Stimulated activated CD8-positive, alpha-beta memory T cell treated with anti-CD3 and anti-CD28 coated beads, Interleukin-7, amount 100 ng/mL, for 48 hours (primary cell): ENCODE measurements at places on chromosomes 11 and 22.

DNA sequence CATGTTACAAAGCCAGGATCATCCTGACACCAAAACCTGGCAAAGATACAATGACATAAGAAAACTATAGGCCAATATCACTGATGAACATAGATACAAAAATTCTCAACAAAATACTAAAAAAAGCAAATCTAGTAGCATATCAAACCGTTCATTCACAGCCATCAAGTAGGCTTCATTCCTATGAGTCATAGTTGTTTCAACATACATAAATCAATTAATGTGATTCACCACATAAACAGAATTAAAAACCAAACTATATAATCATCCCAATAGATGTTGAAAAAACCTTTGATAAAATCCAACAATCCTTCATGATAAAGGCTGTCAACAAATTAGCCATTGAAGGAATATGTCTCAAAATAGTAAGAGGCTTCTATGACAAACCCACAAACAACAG lies 1007.2 kb upstream of the RAG2 start:
- DNase-seq, result no peak

DNA sequence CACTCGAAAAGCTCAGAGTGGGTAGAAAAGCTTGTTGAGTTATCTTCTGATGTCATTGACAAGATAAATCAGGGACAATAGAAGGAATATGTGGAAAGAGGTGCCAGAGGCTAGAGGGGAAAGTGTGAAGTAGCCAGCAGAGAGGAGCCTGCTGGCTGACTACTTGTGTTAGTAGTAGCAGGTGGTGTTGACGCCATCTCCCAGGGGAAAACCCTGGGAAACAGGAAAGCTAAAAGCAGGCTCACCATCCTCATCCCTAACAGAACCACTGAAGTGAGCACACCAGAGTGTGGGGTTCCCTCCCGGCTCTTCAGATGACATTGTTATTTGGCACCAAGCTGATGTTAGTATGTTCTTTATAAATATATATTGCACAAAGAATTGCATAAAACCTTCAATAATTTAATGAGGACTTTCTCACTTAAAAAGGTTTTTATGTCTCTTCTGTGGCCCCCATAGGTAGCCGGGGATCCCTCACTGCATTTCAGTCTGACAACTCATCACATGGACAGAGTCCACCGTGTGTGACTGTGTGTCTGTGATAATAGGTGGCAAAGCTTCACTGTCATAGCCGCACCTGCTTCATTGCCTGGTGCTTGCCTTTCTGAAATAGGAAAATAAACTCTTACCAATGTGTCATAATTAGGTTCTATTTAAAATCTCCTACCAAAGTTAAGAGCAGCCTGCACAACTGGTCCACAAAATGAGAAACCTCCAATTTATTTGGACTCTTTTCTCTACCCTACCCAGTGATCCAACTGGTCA lies 63.2 kb upstream of the TOP3B start:
- DNase-seq, result no peak

DNA sequence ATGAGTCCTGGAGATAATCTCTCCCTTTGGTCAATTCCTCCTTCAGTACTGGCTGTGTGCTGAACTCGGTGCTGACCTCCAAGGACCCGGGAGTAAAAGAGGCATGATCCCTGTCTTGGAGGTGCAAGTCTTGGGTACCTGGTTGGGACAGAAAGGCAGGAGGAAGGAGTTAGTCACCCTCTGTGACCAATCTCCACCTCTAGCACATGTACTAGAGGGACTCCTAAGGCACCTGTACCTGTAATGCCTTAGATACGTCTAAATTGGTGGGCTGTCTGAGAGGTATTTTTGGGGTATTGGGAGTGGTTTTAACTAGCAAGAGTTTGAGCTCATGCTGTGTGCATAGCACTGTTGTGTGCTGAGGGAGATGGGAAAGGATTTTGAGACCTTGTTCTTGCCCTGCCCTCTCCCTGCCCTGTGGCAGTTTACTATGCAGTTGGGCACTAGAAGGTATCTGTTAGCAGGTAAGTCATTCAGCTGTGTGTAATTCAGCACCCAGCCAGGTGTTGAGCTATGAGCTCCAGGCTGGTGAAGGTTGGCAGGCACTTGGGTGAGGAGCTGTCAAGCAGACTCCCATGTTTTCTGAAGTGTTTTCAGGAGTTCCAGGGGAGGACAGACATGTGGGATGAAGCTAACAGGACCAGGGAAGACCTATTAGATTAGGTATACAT lies 2.5 kb downstream of the PANX1 start:
- DNase-seq, result no peak

DNA sequence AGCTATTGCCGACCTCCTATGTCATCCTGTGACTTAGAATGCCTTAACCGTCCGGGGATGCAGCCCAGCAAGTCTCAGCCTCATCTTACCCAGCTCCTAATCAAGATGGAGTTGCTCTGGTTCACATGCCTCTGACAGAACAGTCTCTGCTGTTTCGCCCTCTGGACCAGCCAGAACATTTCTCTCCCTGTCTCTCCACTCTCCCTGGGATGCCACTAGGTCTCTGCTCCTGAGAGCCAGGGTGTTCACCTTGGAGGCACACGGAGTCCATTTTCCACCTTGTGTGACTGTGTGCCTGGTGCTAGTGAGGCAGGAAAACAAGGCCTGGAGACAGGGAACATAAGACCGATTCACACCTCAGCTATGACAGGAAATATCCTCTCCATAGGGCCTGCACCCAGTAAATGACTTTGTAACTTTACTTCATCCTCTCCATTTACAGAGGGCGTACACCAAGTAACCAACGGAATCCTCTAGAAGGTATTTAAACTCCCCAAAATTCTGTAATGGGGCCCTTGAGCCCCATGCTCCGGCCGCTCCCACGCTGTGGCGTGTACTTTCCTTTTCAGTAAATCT lies 16.8 kb upstream of the B4GALNT4 start:
- no peak for DNase-seq

- DNase-seq, result no peak
Observed at GRCh38 chr22:33382436-33382835, 324.3 kb upstream of the SYN3 start.

DNA sequence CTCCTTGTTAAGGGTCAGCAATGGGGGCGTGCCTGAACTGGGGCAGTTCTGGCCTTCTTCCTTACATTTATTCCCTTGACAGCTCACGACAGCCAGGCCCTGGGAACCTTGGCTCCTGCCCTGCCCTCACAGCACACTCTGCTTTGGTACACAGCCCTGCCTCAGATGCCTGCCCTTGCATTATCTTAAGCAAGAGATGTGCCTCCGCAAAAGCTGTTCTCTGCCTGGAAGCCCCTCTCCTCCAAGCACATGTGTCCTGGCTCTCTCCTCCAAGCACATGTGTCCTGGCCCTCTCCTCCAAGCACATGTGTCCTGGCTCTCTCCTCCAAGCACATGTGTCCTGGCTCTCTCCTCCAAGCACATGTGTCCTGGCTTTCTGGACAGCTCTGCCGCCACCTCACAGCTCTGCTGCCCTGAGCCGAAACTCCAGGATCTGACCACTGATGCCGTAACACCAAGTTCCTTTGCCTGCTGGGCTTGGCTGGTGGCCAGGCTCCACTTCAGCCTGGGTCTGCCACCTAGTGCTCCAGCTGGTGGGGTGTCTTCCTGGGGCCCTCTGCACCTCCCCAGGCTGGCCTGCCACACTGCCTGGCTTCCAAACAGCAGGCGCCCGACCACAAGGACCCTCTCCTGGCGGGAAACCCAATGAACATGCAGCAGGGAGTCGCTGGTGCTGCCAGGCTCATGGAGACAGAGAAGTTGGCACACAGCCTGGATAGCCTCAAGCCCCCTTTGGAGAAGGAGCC lies 53.0 kb downstream of the SCUBE1 start:
- DNase-seq, result no peak
